ENCODE measurements at places on chromosomes 16 and 17.

DNA sequence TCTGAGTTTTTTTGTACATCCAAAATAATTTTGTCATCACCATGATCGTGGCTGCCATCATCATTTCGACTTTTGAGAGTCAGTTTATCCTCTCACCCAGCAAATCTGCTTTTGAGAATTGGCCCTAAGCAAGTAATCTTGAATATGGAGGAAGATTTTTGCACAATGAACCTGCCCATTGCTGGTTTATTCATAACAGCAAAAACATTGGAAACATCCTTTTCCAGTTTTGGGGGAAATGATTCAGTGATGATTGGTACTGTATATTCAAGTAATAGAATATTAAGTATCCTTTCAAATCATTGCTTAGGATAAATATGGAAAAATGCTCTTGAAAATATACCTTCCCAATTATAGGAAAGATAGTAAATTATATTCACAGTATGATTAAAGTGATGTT is 53.1 kb downstream of the PRKCA start:
- DNase-seq, result no peak

DNA sequence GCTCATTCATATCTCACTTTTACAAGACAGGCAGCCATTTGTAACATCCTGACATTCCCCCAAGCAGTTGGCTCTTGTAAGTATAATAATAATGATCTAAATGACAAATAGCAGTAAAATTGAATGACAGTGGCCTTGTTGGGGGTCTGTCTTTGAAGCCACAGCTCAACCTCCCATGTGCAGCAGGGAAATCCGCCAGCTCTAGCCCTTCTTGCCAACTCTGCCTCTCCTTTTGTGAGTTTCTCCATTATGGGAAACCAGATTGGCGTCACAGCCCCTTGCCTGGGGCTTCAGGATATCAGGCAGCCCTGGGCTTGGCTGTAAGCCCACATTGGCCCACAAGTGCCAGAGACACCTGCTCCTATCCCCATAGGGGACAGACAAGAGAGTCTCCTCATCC is 70.4 kb upstream of the CACNG5 start:
- no peak for DNase-seq

DNA sequence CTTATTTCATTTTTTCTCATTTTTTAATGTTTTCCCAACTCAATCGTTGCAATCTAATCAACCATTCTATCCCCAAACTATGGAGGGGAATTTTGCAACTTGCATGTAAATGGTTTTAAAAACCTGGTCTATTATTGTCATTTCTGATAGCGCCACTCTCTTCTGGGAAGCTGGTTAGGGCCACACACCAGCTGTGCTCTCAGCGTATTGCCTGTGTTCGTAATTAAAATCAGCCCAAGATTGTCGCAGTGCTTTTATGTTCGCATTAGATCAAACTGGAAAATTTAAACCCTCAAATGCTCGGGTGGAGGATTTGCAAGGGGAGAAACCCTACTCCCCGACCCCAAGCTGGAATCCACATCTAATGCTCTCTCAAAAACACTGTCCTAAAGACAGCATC is 123.5 kb upstream of the CACNG5 start:
- no peak for DNase-seq

GRCh38 chr17:30579610-30580315 is 102.6 kb downstream of the GOSR1 start:
- no peak for DNase-seq

GRCh38 chr17:75754378-75755204 is 10.4 kb downstream of the GALK1 start:
- DNase-seq, result no peak

DNA sequence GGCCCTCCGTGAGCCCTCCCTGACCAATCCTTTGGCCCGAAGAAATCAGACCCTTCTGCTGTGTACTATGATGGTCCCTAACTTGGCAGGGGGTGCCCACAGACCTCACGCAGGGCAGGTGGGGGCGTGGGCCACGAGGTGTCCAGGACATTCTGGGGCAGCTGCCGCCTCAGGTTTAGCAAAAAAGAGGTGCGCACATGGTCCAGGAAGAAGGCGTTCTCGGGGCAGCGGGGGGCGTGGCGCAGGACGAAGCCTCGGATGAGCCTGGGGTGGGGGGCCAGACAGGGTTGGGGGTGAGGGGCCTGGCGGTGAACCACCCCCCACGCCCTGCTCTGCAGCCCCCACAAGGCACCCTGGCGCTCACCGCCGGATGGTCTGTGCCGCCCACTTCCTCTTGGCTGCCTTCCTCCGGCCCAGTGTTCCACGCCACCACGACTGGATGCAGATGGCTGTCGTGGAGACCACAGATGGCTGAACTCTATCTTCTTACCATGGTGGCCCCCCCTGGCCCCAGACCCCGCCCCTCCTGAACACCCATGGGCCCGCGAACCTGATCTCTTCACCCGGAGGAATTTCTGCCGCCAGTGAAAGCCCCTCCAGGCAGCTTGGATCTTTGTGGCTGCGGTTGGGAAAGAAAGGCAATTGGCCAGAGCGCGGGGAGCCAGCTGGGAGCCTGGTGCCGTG is 14.2 kb upstream of the CRK start:
- DNase-seq, result no peak

DNA sequence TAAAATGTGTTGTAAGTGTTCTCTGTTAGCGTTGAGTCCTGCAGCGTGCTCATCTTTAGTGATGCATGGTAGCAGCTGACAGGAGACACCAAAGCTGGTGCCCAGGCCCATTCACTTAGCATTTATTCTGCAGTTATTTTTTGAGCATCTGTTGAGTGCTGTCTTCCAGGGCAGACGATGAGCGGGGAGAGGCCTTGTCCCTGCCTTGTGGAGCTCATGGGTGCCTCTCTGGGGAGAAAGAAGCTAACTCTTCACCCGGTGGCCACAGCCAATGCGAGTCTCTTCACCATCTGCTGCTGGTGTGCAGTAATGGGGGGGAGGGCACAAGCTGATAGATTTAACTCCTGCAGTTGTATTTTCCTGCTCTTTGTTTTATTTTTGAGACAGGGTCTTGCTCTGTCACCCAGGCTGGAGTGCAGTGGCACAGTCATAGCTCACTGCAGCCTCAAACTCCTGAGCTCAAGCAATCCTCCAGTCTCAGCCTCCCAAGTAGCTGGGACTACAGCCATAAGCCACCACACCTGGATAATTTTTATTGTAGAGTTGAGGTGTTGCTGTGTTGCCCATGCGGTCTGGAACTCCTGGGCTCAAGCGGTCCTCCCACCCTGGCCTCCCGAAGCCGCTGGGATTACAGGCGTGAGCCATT is 30.5 kb downstream of the GPT2 start:
- DNase-seq, result no peak

DNA sequence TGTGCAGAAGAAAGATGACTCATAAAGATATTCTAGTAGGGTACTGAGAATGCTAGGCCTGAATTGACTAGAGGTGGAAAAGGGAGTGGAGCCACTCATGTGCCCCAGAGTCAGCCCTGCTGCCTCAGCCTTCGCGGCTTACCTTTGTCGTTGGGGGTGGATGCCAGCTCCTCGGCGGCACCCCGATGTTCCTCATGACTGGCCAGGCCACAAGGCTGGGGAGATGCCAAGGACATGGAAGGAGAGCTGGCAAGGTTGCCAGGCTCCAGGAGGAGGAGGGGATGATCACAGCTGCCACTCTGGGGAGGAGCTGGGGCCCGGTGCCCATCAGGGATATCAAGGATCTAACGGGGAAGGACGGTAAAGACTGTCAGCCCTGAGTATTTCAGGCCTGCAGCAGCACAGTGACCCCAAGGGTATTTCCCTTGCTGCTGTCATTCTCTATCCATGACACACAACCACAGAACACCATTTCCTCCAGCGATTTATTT is 9.7 kb upstream of the SLC35B1 start:
- no peak for DNase-seq

- DNase-seq, result no peak
These were observed 412.3 kb downstream of the XYLT1 start for GRCh38 chr16:17058471-17058870.

- no peak for DNase-seq
These were observed 265.7 kb upstream of the KCNJ16 start for GRCh38 chr17:69809331-69809730.

- no peak for DNase-seq
These were observed 33.4 kb downstream of the CDH13 start for GRCh38 chr16:82660075-82660645.

DNA sequence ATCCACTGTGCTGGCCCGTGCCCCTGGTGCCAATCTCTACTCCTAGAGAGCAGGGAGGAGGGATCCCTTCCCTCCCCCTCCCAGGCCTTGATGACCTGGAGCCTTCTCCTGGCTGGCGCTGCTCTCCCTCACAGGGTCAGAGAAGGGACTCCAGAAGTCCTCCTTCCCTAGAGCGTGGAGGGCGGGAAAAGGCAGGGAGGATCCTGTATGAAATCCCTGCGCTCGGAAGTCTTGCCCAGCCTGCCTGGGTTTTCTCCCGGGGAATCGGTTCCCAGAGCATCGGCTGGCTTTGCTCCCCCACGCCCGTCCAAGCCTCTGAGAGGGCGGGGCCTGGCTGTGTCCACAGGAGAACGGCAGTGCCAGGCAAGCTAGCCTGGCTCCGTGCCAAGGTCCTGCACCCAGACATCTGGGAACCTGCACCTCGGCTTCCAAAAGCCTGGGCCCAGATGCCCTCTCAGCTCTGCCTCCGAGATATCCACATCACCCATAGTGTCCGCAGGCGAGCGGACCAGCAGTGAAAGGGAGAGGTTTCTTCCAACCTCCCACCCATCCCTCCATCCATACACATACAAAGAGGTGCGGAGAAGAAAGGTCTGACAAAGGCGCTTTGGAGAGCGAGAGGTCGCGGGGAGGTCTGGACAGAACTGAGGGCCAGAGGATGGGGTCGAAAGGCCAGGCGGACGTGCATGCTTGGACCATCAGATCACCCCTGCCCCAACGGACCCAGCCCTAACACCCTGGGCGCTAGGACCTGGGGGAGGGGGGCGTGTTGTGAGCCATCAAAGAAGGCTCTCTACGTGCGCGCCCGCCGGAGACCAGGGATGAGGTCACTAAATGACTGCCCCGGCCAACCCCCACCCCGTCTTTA is 1.1 kb downstream of the MPP2 start:
- no peak for DNase-seq

GRCh38 chr17:61581611-61582349 is 9.2 kb downstream of the NACA2 start:
- no peak for DNase-seq

DNA sequence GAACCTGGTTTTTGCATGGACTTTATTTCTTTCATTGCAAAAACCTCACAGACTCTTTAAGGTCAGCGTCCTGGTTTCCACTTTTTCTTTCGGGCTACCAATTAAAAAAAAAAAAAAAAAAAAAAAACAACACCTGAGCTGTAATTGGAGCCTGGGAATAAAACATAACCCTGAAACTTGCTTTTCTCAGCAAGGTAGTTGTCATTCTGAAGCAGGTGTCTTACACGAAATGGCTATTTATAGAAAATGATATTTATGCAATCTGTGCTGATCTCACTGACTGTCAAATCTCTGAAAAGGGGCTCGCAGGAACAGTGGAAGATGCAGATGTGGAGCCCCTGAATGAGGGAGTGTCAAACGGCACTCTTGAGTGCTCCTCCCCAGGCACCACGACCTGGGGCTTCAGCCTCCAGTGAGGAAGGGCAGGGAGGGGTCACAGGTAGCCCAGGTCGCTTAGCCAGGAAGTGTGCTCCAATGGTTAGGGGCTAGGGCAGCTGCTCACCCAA is 10.4 kb upstream of the COTL1 start:
- DNase-seq, result no peak

- no peak for DNase-seq
These were observed 11.8 kb downstream of the C16orf74 start for GRCh38 chr16:85738923-85739715.

DNA sequence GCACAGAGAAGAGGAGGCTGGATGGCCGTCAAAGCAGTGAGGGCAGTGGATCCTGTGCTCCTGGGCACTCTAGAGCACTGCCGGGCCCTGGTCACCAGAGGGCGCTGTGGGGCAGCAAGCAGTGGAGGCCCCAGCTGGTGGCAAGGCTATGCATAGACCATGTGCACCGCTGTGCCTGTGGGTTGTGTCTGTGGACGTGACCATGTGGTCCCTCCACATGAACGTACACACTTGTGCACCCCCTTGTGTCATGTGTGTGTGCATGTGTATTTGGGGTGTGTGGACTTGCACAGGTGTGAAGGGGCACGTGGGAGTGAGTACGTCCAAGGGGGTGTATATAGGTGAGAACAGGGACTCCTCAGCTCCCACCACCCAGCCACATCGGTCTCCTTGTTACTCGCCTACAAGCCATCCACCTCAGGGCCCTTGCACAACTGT is 4.4 kb upstream of the MAP2K3 start:
- peak; percentile 81 for DNase-seq

GRCh38 chr16:24070851-24071250 is 185.3 kb upstream of the CACNG3 start:
- DNase-seq, result no peak

DNA sequence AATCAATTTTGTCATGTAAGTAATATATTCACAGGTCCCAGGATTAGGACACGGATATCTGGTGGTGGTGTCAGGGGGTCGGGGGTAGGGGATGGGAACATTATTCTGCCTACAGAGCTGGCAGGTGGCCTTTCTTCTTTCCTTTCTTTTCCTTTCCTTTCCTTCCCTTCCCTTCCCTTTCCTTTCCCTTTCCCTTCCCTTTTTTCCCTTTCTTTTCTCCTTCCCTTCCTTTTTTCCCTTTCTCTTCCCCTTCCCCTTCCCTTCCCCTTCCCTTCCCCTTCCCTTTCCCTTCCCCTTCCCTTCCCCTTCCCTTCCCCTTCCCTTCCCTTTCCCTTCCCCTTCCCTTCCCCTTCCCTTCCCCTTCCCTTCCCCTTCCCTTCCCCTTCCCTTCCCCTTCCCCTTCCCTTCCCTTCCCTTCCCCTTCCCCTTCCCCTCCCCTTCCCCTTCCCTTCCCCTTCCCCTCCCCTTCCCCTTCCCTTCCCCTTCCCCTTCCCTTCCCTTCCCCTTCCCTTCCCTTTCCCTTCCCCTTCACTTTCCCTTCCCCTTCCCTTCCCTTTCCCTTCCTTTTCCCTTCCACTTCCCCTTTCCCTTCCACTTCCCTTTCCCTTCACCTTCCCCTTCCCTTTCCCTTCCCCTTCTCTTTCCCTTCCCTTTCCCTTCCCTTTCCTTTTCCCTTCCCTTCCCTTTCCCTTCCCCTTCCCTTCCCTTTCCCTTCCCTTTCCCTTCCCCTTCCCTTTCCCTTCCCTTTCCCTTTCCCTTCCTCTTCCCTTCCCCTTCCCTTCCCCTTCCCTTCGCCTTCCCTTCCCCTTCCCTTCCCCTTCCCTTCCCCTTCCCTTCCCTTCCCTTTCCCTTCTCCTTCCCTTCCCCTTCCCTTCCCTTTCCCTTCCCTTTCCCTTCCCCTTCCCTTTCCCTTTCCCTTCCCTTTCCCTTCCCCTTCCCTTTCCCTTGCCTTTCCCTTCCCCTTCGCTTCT is 145.9 kb downstream of the PRKCB start:
- no peak for DNase-seq

Data from T follicular helper cell (primary cell).